Stimulated activated CD4-positive, alpha-beta T cell treated with anti-CD3 and anti-CD28 coated beads, Interleukin-15, amount 100 ng/mL, for 48 hours (primary cell): ENCODE measurements at places on chromosomes 12 and 14.

GRCh38 chr12:68406134-68406576 is 74.0 kb upstream of the MDM1 start:
- DNase-seq = no peak

- DNase-seq = no peak
These were observed 49.9 kb downstream of the FOXN3 start for GRCh38 chr14:89366864-89367778.

GRCh38 chr12:31728289-31728916 is 418 bp downstream of the AMN1 start:
- DNase-seq = no peak

GRCh38 chr14:65676361-65677014 is 264.0 kb downstream of the FUT8 start:
- DNase-seq = no peak
